ENCODE measurements at places on chromosomes 11 and 22. TPM values are rescaled to one million over a fixed set of nuclear protein-coding genes. Genes with fewer than 3 reads are reported as not detected.

VSIG2 gene
- total RNA-seq = not detected

GGT1 gene
- total RNA-seq = 2.0 TPM

DSCAML1 gene
- 6.1 TPM for total RNA-seq

SAA1 gene
- not detected for total RNA-seq

ISX gene
- not detected for total RNA-seq

SLC22A8 gene
- 1.2 TPM for total RNA-seq

CCDC157 gene
- 5.3 TPM for total RNA-seq

HTR3A gene
- total RNA-seq = 1.2 TPM

HBG1 gene
- total RNA-seq = 2.0 TPM

OR8D1 gene
- total RNA-seq = not detected

DRICH1 gene
- 0.82 TPM for total RNA-seq

DBX1 gene
- total RNA-seq = not detected

PKDREJ gene
- under 0.01 TPM for total RNA-seq

CPT1A gene
- total RNA-seq = 4.5 TPM

DNA sequence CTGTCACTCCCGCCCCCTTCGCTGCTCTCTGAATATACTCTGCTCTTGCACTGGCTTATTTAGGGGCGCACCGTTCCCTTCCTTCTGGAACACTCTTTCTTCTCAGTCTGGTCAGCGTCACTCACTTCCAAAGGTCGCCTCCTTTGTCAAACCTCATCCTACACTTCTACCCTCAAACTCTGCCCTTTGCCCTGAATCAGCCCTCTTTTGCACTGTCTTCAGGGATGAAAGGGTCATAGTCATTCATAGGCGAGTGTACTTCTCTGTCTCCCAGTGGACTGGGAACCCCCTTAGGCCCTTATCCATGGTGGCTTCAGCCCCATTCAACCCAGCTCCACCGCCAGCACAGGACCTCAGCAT, 15.4 kb downstream of the MOGAT2 start:
- DNase-seq = no peak

- no peak for DNase-seq
Measured at GRCh38 chr11:126515501-126515900, 160.0 kb downstream of the ST3GAL4 start.

DNA sequence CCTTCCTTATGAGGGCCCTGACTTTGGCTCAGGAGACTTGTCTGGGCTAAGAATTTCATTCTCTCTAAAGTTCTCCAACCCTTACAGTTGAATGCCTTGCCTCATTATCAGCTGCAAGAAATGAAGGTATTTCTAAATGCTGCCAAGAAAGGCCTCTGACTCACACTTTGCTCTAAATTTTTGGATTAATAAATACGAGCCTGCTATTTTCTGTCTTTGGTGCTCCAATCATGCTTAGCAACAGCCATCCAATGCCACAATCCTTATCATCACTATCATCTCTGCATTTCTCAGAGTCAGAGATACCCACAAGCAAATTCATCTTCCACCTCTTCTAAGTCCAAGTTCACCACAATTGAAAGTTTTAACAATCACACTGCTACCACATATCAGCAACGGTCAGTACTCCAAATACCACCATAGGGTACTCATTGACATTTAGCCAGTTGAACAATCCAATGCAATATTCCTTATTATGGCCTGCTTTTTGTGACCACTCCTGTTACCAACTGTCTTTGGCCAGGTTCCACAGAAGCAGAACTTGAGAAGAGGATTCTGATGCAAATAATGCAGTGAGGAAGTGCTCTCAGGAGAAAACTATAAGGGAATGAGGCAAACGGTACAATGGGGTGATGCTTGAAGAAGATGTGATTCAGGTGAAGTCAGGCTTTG, 5.7 kb downstream of the PATE2 start:
- DNase-seq = no peak

GRCh38 chr11:61627850-61628661, 47.2 kb upstream of the SYT7 start:
- DNase-seq = peak; percentile 64

GRCh38 chr11:115409691-115410220, 94.5 kb downstream of the CADM1 start:
- no peak for DNase-seq

GRCh38 chr11:117962826-117963225, 23.4 kb upstream of the IL10RA start:
- DNase-seq = no peak

DNA sequence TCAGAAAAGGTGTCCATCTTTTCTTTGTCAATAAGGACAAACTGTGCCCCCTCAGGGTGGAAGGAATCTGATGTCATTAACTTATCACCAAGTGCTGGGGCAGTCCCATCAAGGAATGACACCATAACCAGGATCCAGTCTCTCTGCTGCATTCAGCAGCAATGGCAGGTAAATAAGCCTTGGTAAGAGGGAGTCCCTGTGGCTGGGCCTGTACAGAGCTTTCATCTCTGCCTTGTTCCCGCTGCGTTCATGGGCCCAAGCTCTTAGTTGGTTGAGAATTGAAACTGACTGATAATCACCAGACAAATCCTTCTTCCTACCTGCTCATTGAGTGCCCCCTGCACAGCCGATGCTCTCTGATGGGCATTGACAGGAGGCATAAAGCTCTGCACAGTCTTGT, 22.7 kb downstream of the EIF3F start:
- DNase-seq = no peak

DNA sequence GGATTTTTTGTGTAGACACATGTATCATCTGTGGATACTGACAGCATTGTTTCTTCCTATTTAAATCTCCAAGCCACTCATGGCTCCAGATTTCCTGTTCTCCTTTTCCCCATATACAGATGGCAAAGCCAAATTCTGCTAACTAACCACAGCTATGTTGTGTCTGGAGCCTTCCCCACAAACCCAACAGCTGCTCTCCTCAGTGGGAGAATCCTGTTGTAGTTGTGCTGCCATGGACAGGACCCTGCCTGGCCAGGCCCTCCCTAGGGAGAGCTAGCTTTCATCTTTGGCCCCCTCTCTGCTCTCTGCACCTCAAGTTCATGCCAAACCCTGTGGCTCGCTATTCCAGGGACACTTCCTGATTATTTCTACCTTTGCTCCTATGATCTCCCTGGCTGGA, 106.4 kb upstream of the CCDC90B start:
- DNase-seq = no peak

GRCh38 chr11:102780491-102780918, at the start of gene MMP10:
MMP10 (minus strand) TSS chr11:102780628; CDS start chr11:102780591, 37 bp downstream.
- DNase-seq = no peak

- DNase-seq = no peak
Measured at GRCh38 chr11:67282876-67283371, 6.2 kb upstream of the ANKRD13D start.

DNA sequence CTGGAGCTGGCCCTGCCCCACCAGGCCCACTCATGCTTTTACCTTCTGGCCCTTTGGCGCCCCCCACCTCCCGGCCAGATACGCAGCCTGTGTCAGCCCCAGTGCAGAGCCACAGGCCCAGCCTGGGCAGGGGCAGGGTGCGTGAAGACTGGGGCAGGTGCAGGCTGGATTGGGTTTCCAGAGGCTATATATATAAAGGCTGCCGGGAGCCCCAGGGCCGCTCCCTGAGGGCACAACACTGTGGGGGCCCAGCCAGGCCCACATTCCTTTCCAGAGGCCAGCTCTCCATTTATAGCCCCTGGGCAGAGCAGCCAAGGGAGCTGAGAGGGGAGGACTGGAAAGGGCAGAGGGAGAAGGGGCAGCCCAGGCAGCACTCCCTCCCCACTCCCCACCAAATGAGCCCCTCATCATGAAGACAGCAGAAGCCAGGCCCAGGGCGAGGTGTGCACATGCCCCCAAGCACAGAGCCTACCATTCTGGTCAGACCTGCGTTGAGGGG, 5.0 kb upstream of the MYOD1 start:
- no peak for DNase-seq

DNA sequence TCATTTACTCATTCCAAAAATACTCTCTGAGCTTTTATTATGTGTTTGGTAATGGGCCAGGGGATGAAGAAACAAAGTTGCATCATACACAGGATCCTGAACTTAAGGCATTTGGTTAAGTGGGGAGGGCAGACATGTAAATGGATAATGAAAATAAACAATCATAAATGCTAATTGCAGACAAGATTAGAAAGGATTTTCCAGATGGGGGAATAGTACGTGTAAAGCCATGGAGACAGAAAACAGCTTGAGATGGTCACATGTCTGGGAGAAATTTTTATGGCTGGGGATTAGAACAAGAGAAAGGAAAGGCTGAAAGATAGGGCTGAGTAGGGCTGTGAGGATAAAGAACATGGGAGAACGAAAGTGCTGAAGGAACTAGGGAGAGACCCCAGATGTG, 534.3 kb upstream of the LARGE1 start:
- no peak for DNase-seq

DNA sequence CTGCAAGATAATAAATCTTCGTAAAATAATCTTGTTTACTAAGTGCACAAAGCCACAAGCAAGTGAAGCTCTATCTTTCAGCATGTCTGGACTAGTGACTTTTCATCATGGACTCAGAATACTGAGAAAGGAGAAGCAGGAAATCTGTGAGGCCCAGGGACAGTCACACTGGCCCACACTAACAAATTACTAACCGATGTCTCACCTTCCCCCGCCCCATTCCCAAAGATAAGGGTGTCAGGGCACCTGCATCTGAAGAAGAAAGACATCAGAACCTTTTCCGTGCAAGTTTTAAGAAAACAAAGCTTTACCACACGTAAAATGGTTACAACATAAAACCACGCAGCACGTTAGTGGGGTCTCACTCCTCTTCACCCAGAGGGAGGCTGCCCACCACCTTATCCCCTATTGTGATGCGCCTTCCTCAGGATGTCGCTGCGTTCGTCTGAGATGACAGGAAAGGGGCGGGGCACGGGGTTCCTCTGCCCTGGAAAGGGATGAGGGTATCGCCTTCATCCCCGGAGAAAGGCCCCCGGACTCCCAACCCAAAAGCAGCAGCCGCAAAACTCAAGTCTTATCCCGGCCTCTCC, 616 bp downstream of the BTBD10 start:
- DNase-seq = peak; percentile 22

GRCh38 chr22:44667276-44667675, 34.7 kb upstream of the PRR5 start:
- DNase-seq = no peak

DNA sequence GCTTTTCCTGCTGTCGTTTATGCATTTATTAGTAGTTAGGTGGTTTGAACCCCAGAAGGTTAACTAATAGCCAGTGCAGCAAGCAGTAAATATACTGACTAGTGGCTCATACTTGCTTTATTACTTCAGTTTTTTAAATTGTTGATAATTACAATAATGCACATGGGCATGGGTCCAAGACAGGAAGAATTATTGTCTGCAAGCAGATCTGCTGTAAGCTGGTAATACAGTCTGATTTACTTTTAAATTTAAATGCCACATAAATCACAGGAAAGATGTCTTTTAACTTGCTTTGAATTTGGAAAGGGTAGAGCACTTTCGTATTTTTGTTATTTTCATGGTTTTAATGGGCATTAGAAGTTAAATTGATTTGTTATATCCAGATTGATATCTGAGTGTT, 27.1 kb downstream of the APLP2 start:
- DNase-seq = no peak

- DNase-seq = no peak
Measured at GRCh38 chr11:70669871-70670675, 271.7 kb downstream of the CTTN start.

GRCh38 chr22:28018461-28018927, 99.4 kb upstream of the PITPNB start:
- DNase-seq = no peak

- no peak for DNase-seq
Measured at GRCh38 chr11:125999234-125999880, 53.5 kb downstream of the VSIG10L2 start.

- no peak for DNase-seq
Measured at GRCh38 chr11:95398437-95399112, 167.6 kb upstream of the SESN3 start.

DNA sequence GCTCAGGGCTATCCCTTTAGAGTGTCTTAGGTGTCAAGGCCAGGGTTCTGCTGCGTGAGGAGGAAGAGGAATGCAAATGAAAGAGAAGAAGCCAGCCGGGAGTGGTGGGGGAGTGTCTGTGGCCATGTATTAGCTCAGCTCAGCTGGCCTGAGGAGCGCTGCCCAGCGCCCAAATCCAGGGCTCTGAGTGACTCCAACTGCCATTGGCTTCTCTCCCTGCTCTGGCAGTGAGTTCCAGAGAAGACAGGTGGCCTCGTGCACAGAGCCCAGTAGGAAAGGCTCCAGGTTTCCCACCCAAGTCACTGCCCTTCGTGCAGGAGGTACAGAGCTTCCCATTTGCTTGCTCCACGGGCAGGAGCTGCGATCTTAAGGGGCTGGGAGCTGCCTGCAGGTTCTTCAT, 302.0 kb downstream of the KIRREL3 start:
- no peak for DNase-seq

- DNase-seq = no peak
Measured at GRCh38 chr11:18111005-18111404, 5.1 kb upstream of the SAAL1 start.

- DNase-seq = no peak
Measured at GRCh38 chr11:46498179-46498578, 95.6 kb downstream of the AMBRA1 start.

GRCh38 chr11:116225784-116226585, 546.8 kb downstream of the BUD13 start:
- DNase-seq = no peak

GRCh38 chr22:27185099-27185709, 527.8 kb downstream of the MIAT start:
- no peak for DNase-seq

GRCh38 chr11:10844796-10845195, 13.1 kb downstream of the ZBED5 start:
- no peak for DNase-seq

GRCh38 chr22:50045211-50046018, 12.7 kb downstream of the TTLL8 start:
- DNase-seq = no peak

- DNase-seq = peak; percentile 41
Measured at GRCh38 chr22:37734964-37735451, 38.2 kb downstream of the TRIOBP start.

GRCh38 chr11:11265994-11266606, 87.0 kb downstream of the CSNK2A3 start:
- no peak for DNase-seq

GRCh38 chr11:2548596-2548995, 103.8 kb downstream of the KCNQ1 start:
- no peak for DNase-seq

GRCh38 chr22:44698531-44699421, 3.2 kb upstream of the PRR5 start:
- DNase-seq = no peak

- no peak for DNase-seq
Measured at GRCh38 chr11:110130642-110131238, 37.5 kb downstream of the ZC3H12C start.

GRCh38 chr11:24932110-24933000, 435.5 kb downstream of the LUZP2 start:
- no peak for DNase-seq

GRCh38 chr11:110897035-110897434, 184.8 kb upstream of the ARHGAP20 start:
- DNase-seq = no peak

- DNase-seq = no peak
Measured at GRCh38 chr22:45077286-45077685, 67.5 kb upstream of the PHF21B start.

GRCh38 chr22:24187731-24188644, 6.7 kb downstream of the SUSD2 start:
- DNase-seq = no peak

GRCh38 chr11:88292171-88292843, 45.2 kb downstream of the CTSC start:
- no peak for DNase-seq

All from frontal cortex (tissue), 4 donors.